ENCODE measurements at places on chromosomes 5 and 9.

GRCh38 chr5:126119887-126120442, 303.2 kb upstream of the GRAMD2B start:
- DNase-seq = no peak

DNA sequence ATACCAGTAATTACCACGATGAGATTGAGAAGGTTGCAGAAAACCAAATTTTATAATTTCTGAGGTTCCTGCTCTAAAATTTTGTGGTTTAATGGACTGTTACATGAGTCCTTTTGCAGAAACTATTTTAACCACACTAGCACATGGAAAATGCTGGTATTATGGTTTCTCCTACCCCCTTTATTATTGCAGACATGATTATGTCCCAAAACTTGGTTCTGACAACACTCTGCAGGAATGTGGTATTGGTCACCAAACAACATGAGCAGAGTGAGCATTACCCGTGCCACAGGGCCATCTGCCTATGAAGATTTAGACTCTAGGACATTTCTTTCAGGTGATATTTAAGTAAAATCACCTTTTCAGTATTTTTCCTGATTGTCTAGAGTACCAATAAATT, 2.8 kb upstream of the ECM2 start:
- DNase-seq = no peak

DNA sequence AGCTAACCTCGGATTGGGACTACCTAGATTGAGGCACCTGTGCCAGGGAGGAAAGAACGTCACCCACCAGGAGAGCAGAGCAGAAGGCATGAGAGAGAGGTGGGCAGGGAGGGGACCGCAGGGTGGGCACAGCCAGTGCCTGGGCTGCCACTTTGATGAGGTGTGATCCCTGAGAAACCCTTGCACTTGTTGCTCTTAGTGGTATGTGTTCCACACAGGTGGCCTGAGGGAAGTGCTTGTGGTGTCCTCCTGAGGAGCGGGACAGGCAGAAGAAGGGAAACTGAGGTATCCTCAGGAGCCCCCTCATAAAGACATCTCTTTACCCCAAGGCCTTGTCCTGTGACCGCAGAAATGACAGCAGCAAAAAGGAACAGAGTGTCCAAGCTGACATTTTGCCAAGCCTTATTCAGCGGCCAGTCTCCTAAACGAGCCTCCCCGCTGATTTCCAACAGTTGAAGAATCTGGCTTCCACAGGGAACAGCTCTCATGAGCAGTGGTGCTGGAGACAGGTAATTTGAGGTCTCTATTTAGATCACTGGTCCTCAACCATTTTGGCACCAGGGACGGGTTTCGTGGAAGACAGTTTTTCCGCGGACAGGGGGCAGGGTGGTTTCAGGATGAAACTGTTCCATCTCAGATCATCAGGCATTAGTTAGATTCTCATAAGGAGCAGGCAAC, 82.4 kb downstream of the FOXD1 start:
- no peak for DNase-seq

- peak; percentile 51 for DNase-seq
Observed at GRCh38 chr9:93094658-93095204, 1.3 kb upstream of the CARD19 start.

- DNase-seq = no peak
Observed at GRCh38 chr5:137596941-137597340, 97.8 kb upstream of the SPOCK1 start.

DNA sequence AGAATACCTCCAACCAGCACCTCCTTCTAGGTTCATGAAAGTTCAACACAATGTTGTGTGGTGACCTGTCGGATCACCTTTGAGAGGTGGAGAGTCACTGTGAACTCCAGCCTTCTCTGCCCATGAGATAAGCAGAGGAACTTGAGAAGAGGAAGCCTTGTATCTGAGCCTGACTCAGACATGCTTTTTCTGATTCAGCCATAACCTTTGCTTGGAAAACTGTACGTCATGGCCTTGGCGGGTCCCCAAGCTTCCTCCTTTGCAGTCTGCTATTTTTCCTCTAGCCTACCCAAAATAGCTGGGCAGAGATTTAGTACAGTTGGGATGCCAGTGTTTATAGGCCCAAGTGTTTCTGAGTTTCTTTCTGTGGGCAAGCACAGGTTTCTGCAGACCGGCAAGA, 274.7 kb downstream of the CETN3 start:
- DNase-seq = no peak

GRCh38 chr9:71072587-71072986, 48.8 kb downstream of the TRPM3 start:
- DNase-seq = no peak

DNA sequence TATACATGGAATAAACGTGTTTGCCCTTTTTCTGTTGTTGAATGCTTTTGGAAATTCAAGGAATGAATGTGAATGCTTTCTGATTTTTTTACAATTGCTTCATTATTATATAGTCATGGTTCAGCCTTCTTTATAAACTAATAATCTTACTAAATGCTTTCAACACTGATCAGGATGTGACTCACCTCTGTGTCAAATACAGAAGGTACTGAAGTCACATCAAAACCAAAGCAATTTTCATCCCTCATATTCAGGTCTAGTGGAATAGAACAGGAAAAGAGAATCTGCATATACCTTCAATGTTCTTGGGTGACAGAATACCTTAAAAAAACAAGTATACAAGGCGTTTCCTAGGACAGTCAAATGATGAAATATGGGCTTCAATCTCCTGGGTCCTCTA, 170.7 kb downstream of the PDE4D start:
- DNase-seq = no peak

DNA sequence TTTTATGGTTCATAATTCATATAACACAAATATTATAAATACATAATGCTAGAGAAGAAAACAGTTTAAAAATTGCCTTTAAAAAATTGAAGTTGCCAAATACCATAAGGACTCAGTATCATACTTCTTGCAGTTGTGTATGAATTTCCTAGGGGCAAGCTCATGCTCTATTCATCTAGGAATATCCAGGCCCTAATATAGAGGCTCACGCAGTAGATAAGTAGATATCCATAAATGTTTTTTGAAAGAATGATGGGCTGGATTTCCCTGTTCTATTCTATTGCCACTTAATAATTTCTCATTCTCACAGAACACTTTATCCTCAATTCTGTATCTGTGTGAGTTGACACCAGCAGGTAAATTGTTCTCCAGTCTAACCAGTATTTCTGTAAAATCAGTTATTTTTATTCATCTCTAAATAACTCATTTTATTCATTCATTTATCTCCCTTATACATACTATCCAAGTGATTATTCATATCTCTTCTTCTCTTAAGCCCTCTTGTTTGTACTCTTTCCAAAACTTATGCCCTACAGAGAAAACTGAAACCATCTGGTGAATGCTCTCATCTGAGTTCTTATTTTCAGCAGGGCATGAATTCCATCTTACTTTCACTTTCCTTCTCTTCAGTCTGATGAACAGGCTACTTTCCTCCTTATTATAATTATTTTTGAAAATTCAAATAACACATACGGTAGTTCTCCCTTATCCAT, 97.1 kb downstream of the SLC44A1 start:
- DNase-seq = no peak

DNA sequence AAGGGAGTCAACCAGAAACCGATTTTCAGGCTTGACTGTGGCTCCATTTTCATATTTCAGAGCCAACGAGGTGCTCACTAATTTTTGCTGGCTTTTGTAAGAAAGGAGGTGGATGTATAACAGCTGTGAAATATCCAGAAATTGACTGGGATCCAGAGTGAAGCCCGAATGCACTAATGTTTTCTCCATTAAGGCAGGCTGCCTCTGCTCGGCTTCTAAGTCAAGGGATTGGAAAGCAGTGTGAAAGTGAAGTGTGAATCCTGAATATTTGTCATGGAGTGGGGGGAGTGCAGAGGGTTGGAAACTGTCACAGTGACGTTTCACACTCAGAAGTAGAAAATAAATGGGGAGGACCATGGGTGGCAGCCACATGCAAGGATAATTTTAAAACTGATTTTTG, 237.4 kb downstream of the GOLPH3 start:
- DNase-seq = no peak

GRCh38 chr9:137372693-137373610, 50.0 kb downstream of the EXD3 start:
- no peak for DNase-seq

GRCh38 chr9:128810873-128811272, 7.4 kb upstream of the ENDOG start:
- no peak for DNase-seq

GRCh38 chr5:168066536-168067208, 224.8 kb upstream of the WWC1 start:
- DNase-seq = no peak

DNA sequence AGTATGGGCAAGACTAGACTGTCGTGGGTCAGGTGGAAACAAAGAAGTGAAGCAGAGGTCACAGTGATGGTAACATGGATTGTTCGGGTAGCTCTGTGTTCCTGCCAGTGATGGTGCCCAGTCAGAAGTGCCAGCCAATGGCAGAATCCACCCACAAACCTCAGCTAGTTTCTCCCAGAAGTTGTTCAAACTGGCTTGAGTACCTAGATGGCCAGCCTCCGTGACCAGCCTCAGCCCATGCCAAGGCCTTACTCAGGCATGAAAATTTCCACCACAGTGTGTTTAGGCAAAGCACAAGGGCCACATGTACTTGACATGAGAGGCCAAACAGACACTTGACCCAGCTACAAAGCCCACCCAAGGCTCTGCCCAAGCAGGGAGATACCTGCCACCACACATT, 19.4 kb upstream of the BTNL9 start:
- no peak for DNase-seq

- DNase-seq = no peak
Observed at GRCh38 chr5:135465391-135466122, 13.4 kb upstream of the TIFAB start.

GRCh38 chr5:67047160-67047559, 149.4 kb downstream of the CD180 start:
- no peak for DNase-seq

GRCh38 chr5:92402956-92403702, 1020.0 kb upstream of the ARRDC3 start:
- no peak for DNase-seq

DNA sequence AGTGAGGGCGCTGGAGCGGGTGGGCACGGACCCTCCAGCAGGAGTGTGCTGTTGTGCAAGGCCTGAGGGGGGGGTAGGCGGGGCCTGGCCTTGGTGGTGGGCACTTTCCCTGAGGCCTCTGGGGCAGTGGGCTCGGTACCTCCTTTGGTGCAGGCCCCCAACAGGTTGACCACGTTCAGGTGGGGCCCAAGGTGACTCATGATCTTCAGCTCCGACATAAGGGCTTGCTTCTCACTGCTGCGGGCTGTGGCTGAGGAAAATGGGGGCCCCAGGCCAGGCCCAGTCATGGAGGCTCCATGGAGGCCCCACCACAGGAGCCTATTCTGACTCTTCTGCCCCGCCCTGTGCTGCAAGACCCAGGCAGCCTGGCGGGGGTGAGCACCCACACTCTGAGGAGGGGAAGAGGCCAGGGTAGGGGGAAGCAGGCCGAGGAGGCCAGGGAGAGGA, 31.5 kb downstream of the PDGFRB start:
- no peak for DNase-seq

- no peak for DNase-seq
Observed at GRCh38 chr5:19519448-19519847, 468.6 kb downstream of the CDH18 start.

GRCh38 chr5:112870966-112871365, 9.9 kb downstream of the SRP19 start:
- DNase-seq = no peak

GRCh38 chr9:78775211-78775610, 478.3 kb downstream of the PSAT1 start:
- DNase-seq = no peak

DNA sequence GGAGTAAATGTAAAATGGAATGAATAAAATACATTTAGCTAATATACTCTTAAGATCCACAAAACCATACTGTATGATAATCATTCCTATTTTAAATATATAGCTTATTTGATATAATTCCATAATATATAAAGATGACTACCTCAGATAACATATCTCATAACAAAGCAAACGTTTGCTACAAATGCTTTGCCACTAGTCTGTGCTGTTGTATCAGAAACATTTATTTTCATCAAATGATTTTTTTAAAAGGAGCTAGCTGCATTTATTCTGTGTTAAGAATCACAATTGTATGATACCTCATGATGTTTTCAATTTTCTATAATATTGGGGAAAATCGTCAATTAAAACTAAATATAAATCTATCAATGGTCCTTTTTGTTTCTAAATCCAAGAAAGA, 567.2 kb downstream of the PTPRD start:
- no peak for DNase-seq

GRCh38 chr5:149320791-149321330, 24.4 kb upstream of the GRPEL2 start:
- no peak for DNase-seq

- no peak for DNase-seq
Observed at GRCh38 chr5:112779531-112779930, 41.8 kb downstream of the APC start.

- no peak for DNase-seq
Observed at GRCh38 chr9:81317223-81317622, 372.1 kb downstream of the TLE1 start.

DNA sequence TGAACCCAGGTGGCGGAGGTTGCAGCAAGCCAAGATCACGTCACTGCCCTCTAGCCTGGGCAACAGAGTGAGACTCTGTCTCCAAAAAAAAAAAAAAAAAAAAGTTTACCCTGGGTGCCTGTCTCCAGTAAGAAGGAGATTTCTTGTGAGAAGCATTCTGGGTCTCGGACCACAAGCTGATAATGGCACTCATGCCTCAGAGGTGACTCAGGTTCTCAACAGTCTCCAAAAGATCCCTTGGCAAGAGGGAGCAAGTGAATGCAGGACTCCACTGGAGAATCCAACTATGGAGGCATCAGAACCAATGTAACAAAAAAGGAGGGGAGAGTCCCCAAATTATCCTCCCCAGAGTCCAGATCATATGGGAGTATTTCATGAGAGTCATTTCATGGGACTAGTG, 106.0 kb upstream of the LRRTM2 start:
- DNase-seq = no peak

DNA sequence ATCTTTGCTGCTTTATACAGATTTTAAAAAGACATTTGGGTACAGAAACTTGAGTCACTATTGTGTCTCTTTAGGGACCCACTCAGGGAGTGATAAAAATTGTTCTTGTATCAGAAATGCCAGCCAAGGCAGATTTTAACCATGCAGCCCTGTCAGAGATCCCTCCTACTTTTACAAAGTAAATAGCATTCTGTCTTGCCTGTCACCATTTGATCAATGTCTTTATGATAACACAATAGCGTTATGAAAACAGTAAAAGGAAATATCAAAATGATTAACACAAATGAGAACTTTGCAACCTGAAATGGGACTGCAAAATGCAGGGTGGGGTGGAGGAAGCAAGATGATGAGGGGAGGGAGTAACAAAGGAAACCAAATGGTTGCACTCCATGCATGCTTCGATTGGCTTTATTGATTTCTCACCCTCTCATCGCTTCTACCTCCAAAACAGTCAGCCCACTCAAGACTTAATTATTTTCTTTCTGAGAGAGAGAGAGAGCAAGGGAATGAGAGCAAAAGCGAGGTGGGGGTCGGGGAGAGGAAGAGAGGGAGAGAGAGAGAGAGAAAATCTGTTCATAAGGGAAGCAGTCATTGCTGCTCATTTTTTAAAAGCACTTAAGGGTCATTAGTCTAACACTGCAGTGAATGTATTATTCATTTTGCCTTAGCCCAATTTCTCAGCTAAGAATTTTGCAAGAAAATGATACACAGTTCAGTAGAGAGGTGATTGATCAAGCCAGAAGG, 576.5 kb downstream of the CSNK1G3 start:
- no peak for DNase-seq

Measured in GM20000 (cell line).